Glomerular endothelial cell (primary cell): ENCODE measurements at places on chromosomes 4 and X. TPM values are rescaled to one million over a fixed set of nuclear protein-coding genes. Genes with fewer than 3 reads are reported as not detected.

- DNase-seq: no peak
Measured at GRCh38 chr4:33837043-33837838, 2407.1 kb downstream of the ARAP2 start.

DNA sequence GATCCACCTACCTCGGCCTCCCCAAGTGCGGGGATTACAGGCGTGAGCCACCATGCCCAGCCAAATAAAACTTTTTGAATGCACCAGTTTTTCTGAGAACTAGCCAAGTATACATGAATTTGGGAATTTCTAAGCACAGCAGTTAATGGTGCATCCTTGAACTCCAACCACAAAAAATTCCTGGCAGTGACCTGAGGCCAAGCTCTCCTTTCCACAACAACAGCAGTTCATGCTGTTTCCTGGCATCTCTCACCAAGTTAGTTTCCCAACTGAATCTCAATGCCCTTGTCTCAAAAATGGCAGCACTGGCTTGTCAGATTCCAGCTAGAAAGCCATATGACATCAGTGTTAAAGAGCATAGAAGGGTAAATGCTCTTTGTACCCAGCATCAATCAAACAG lies 15.9 kb upstream of the XKRX start:
- no peak for DNase-seq

DNA sequence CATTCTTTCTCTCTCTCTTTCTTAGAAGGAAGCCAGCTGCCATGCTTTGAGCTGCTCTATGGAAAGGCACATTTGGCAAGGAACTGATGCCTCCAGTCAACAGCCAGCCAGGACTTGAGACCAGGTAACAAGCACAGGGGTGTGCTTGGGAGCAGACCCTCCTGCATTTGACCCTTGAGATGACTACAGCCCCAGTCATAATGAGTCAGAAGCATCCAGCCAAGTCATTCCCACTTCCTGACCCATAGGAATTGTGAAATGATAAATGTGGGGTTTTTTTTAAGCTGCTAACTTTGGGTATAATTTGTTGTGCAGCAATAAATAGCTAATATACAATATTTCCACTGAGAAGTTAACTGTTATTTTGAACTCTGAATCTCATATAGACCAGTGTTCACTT lies 446.9 kb downstream of the GRXCR1 start:
- DNase-seq: no peak

The CFP gene
- total RNA-seq: 1.9 TPM in 1 of 2 replicates, not detected in the other
